H9 (cell line): ENCODE measurements at places on chromosomes 11 and 22. TPM values are rescaled to one million over a fixed set of nuclear protein-coding genes. Genes with fewer than 3 reads are reported as not detected.

SLC22A8 gene
- not detected in 2 replicates for total RNA-seq

DGAT2 gene
- total RNA-seq: 2.6 and 2.8 TPM in 2 replicates

TMEM86A gene
- 2.3 and 3.0 TPM in 2 replicates for total RNA-seq

MMP11 gene
- 4.9 and 5.3 TPM in 2 replicates for total RNA-seq

OR8H3 gene
- total RNA-seq: not detected in 2 replicates

FAM83F gene
- 17.4 and 19.6 TPM in 2 replicates for total RNA-seq

TRIM48 gene
- total RNA-seq: not detected in 2 replicates
